ENCODE measurements at places on chromosomes 2 and 18. TPM values are rescaled to one million over a fixed set of nuclear protein-coding genes. Genes with fewer than 3 reads are reported as not detected.

DNA sequence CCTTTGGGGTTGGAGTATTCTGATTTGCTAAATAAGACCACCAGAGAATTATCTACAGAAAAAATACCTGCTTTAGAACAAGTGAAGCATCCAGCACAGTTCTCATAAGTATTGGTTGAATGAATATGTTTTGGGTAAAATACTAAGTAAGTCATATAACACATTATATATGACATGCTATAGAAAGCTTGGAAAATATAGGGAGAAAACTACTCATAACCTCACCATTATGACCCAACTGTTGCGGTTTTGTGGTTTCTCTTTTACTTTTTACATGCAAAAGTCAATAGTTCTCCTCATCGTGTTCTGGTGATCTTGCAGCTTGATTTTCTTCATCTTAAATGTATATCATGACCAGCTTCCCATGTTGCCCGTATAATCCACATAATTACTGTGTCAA lies 66.2 kb downstream of the DIPK1C start:
- DNase-seq = no peak

GRCh38 chr18:3066341-3067110 lies 53.6 kb upstream of the LPIN2 start:
- no peak for DNase-seq

- DNase-seq = no peak
Measured at GRCh38 chr18:38520786-38521185, 955.2 kb upstream of the CELF4 start.

DNA sequence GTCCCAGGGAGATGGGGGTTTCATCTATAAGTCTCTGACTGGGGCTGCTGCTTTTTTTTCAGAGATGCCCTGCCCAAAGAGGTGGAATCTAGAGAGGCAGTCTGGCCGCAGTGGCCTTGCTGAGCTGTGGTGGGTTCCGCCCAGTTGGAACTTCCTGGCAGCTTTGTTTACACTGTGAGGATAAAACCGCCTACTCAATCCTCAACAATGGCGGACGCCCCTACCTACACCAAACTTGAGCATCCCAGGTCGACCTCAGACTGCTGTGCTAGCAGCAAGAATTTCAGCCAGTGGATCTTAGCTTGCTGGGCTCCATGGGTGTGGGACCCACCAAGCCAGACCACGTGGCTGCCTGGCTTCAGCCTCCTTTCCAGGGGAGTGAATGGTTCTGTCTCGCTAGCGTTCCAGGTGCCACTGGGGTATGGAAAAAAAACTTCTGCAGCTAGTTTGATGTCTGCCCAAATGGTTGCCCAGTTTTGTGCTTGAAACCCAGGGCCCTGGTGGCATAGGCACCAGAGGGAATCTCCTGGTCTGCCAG lies 152.6 kb upstream of the CYP26B1 start:
- no peak for DNase-seq

DNA sequence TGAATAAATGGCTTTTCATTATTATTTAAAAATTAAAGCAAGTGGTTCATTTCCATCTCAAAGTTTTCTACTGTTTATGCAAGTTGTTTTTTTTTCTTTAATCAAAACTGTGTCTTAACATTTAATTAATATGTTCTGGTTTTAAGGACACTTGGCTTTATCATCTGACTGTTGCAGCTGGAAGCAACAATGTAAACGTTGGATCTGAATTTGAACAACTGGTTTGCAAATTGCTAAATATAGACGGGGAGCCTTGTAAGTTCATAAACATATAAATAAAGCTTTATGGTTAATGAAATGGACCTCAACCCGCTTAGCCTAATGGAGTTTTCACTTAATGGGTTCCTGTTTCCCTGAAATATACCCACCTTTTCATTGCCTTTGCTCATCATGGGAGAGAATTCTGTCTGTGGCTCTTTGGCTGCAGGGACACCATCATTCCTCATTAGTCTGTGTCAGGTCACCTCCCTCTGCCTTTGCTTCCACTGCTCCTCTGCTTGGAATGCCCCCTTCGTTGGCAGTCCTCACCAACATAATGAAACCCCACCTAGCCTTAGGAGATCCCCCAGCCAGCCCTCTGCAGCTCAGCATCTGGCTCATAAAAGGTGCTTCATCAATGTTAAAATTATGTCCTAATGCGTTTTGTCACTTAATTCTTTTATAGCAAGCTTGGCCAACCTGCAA lies 44.2 kb upstream of the DYNC2LI1 start:
- DNase-seq = no peak

GRCh38 chr2:234046521-234046920 lies 4.0 kb upstream of the SPP2 start:
- no peak for DNase-seq

DNA sequence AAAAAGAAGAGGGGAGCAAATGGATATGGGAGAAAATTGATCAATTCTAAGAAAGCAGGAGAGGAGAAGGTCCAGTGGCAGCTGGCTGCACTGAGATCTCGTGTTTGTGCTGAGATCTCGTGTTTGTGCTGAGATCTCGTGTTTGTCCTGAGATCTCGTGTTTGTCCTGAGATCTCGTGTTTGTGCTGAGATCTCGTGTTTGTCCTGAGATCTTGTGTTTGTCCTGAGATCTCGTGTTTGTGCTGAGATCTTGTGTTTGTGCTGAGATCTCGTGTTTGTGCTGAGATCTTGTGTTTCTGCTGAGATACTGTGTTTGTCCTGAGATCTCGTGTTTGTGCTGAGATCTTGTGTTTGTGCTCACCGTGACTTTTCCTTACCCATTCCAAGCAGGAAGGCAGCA lies 254.4 kb downstream of the BCL2 start:
- DNase-seq = no peak

DNA sequence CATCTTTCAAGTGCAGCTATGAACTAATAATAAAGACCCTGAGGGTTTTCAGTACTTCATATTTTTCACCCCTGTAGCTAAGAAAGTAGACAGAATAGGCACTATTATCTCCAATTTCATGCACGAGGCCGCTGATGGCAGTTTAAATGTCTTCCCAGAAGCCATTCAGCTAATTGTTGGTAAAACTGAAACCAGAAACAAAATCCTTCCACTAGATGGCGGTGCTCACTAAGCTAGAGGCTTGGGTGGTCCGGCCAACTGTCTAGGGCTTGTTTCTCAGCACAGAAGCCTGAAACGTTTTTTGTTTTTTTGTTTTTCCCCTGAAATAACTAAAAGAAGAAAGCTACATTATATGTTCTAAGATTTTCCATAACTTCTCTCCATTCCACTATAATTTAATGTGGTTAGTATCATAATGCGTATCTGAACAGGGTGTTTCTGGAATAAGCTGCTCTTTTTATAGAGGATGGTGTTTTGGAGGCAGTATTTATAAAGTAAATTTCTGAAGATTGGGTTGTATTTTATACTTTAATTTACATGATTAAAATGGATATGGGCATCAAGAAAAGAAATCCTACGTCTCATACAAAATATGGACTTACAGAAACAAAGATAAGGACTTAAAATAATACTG lies 159.4 kb downstream of the PIK3C3 start:
- DNase-seq = peak; percentile 44

- DNase-seq = no peak
Measured at GRCh38 chr2:20397811-20398447, 47.3 kb upstream of the PUM2 start.

GRCh38 chr2:45018023-45018422 lies 8.8 kb upstream of the SIX2 start:
- no peak for DNase-seq

- no peak for DNase-seq
Measured at GRCh38 chr2:63662028-63662804, 73.5 kb downstream of the MDH1 start.

GRCh38 chr2:196268538-196269338 lies 97.4 kb upstream of the STK17B start:
- DNase-seq = no peak

DNA sequence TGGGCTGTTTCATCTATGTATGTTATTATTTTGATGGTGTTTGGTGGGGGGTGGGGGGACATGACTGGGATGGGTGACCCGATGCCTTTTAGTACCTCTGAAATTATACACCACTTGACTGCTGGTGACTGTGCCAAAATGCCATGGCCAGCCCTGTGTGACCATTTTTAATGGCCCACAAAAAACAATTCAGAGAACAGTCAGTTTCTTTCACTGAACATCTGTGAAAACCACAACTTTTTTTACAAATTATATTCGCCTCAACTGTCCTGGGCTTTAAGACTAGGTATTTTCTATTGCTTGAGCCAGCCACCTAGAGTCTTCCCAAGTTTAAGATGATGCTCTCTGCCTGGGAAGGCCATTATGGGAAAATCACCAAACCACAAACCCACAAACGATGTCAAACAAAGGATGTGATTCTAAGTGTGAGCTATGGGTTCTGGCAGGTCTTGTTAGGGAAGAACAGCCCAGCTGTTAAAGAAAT lies 33.9 kb downstream of the FN1 start:
- no peak for DNase-seq

DNA sequence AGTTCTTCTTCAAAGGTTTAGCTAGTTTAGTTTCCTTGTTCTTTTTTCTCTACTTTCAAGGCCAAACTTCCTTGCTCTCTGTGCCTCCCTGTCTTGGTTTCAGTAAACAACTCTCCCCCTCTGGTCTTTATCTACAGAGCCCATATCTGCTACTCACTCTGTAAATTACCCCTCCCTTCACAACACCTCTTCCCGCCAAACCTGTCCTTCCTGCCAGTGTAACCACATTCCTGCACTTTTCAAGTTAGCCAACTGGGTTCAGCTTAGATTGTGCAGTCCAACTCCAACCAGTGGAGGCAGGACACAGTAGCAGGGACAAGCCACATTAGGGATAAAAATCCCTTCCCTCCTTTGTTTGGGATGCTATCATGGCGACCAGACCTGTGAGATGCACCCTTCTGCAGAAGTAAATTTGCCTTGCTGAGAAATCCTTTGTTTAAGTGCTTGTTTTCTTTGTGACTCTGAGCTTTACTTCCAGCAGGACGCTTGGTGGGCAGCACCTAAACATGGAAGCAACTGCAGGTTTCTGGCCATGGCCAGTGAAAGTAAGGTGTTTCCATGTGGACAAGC lies 706.0 kb downstream of the KCNJ3 start:
- no peak for DNase-seq

GRCh38 chr18:59377613-59378337 lies 18.7 kb upstream of the LMAN1 start:
- no peak for DNase-seq

- DNase-seq = no peak
Measured at GRCh38 chr2:207706936-207707860, 4.2 kb upstream of the CCNYL1 start.

Gene RGPD3
- 0.12 TPM for total RNA-seq

Gene RPRM
- 0.44 TPM for total RNA-seq

Gene SPEG
- total RNA-seq = 94.6 TPM

Gene MDH1B
- 0.50 TPM for total RNA-seq

Gene RRM2
- 6.1 TPM for total RNA-seq

Gene CXCR4
- 7.7 TPM for total RNA-seq

Gene NYAP2
- not detected for total RNA-seq

Gene CYP26B1
- total RNA-seq = 8.5 TPM
